GM04503 (cell line): ENCODE measurements at places on chromosomes 11 and 22.

GRCh38 chr11:15913261-15913660 is 443.1 kb downstream of the SOX6 start:
- no peak for DNase-seq

- no peak for DNase-seq
These were observed 473 bp upstream of the EMID1 start for GRCh38 chr22:29205252-29205593.

DNA sequence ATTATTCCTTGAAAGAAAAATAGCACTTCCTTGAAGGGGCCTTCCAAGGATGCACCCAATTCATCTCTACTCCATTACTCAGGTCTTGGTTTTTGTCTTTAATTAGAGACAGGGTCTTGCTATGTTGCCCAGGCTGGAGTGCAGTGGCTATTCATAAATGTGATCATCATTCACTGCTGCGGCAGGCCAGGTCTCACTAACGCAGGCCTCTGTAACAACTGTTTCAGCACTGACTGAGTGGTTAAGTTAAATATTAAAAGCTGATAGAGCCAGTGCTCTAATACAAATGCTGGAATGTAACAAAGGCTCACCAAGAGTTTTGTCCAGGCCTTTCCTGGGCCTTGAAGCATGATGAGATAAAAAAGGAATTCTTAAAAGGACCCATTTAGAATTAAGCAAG is 61.4 kb upstream of the GNAZ start:
- no peak for DNase-seq

DNA sequence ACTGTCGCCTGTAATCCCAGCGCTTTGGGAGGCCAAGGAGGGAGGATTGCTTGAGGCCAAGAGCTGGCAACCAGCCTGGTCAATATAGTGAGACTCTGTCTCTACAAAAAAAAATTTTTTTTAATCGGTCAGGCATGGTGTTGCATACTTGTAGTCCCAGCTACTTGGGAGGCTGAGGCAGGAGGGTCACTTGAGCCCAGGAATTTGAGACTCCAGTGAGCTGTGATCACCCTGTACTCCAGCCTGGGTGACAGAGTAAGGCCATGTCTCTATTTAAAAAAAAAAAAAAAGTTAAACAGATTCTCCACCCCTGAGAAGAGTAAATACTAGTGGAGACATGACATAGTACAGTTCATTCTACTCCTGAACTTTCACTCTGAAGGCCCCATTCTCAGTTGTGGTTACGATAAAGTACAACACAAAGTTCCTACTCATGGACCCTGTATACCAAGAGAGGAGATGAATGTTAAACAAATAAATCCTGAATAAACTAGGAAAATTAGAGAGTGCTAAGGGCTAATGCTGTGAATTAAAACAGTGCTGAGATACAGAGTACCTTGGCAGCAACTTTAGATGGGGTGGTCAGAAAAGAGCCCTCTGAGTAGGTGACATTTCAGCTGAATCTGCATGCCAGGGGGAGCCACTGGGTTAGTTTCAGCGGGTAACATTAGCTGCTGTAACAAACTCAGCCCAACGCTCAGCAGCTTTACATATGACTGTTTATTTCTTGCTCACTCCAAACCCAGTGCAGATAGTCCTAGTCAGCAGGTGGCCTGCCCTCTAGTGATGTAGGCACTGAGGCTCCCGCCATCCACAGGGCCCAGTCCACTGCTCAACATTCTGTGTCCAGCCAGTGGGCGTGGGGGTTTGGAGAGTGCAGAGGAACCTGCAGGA is 75.1 kb downstream of the DBX1 start:
- DNase-seq, result no peak

DNA sequence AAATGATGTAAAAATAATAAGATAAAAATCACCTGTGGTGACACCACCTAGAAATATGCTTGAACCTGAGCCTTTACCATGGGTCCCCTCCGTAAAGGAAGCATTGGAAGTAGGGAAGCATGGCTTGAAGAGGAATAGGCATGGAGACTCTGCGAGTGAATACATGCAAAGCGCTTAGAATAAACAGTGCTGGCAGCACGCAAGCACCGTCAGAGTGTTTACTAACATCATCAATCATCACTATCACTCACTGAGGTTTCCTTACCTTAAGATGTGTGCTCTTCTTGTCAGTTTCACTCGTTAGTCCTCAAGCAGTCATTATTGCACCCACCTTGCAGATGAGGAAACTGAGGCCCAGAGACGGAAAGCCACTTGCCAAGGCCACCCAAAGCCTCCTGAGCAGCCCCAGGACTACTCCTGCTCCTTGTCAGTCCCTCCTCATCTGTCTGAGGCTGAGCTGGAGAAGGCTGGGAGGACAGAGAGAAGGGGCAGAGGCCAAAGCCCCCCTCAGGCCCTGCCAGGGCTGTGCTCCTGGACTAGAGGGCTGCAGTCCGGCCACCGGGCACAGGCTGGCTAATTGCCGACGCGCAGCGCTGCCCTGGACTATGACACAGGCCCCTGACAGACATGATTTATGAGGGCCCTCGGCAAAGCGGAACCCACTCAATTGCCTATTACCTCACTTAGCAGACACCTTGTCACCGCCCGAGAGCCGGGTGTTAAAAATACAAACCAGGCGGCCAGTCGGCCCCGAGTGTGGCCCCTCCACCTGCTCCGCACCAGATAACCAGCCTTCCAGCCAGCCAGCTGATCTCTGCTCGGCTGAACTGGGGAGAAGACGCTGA is 168.9 kb downstream of the MN1 start:
- DNase-seq, result no peak

DNA sequence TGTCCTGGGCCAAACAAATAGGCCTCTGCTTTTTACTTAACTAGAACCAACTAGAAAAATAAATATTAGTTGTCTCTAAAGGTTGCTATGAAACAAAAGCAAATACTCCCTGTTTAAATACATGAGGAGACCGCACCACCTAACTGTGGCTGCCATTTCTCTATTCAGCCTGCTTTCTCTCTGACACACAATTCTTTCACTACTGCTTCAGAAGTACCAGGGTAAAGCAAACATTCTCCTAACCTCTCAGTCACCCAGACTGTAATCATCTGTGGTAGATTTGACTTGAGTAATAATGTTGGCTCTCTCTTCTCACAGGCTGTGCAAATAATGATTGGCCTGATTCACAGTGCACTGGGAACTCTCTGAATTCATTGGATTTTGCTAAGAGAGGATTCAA is 41.0 kb upstream of the MS4A8 start:
- no peak for DNase-seq
